ENCODE measurements at places on chromosomes 13 and 19.

- DNase-seq, result no peak
Measured at GRCh38 chr19:7899751-7900378, 3.8 kb upstream of the MAP2K7 start.

DNA sequence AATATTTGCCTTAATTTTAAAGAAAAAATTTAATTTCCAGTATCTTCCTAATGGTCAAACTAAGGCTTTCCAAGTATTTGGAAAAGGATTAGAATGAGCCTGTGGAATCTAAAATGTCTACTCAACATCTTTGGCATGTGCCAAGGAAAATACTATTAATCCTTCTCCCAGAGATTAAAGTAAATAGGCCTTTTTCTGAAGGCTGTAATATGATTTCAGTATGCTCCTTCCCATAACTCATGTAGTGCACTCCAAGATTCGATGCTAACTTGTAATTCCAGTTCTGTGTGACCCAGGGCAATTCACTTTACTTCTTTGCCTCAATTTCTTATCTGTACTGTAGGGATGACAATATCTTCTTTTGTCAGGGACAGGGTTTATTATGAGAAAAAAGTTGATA is 196.9 kb downstream of the ZIC5 start:
- no peak for DNase-seq

- no peak for DNase-seq
Measured at GRCh38 chr13:22468824-22469223, 712.0 kb upstream of the SGCG start.

GRCh38 chr13:31224963-31225559 is 25.3 kb downstream of the B3GLCT start:
- DNase-seq, result no peak

- peak; percentile 81 for DNase-seq
Measured at GRCh38 chr19:18349524-18350128, 9.2 kb downstream of the PGPEP1 start.

- no peak for DNase-seq
Measured at GRCh38 chr19:46014534-46014933, 8.3 kb downstream of the PGLYRP1 start.

- DNase-seq, result no peak
Measured at GRCh38 chr19:7989071-7989575, 16.3 kb downstream of the ELAVL1 start.

DNA sequence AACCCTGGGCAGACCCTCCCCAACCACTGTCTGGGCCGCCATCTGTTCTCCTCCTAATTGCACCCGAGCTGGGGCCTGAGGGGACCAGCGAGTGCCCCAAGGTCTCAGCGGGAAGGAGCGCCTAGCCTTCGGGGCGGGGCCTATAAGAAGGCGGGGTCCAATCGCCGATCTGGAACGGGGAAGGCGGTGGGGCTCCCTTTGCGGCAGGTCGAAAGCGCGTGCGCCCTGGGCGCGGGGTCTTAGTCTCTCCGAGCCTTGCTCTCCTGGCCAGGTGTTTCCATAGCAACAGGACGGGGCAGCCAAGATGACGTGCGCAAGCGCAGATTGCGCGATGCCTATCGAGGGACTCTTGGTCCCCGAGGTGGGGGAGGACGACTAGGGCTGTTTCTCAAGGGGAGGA is 2.8 kb downstream of the MAST1 start:
- no peak for DNase-seq

DNA sequence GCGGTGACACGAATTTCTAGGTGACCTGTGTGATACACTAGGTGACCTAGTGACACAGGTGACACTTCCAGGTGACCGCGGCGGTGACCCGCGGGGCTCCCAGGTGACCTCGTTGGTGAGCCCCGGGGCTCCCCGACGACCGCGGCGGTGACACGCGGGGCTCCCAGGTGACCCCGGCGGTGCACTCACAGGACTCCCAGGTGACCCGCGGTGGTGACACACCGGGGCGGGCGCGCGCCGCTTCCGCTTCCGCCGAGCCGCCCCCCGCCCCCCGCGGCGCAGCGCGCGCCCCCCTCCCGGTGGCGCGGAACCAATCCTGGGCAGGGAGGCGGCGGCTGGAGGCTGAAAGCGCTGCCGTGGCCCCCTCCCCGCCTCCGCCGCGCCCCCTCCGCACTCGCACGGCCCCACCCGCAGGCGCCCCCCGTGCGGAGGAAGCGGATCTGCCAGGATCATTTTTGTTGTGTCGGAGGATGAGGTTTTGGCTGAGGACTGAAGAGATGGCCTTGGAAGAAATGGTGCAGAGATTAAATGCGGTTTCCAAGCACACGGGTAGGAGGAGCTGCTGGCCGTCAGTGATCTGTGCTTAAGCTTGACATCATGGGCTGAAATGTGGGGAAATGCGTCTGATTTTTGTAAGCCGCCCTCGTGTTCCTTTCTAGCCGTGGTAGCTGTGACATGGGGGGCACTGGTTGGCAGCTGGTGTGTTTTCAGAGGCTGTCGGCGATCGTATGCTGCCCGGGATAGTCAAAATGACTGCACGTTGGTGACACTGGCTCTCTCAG is at the start of gene MCF2L:
Gene MCF2L (plus strand): TSS at position 305 of the 782 bp plus-strand sequence. CDS start 166 bp downstream, at position 471.
- DNase-seq, result peak; percentile 61

- DNase-seq, result no peak
Measured at GRCh38 chr13:73970421-73971055, 163.7 kb downstream of the KLF12 start.

GRCh38 chr13:112781881-112782361 is 92.1 kb downstream of the ATP11A start:
- no peak for DNase-seq

Data from AG08395 (cell line).